ENCODE measurements at places on chromosomes 3 and 15.

GRCh38 chr3:37453393-37454389 is 279.3 kb upstream of the LRRFIP2 start:
- DNase-seq: no peak

DNA sequence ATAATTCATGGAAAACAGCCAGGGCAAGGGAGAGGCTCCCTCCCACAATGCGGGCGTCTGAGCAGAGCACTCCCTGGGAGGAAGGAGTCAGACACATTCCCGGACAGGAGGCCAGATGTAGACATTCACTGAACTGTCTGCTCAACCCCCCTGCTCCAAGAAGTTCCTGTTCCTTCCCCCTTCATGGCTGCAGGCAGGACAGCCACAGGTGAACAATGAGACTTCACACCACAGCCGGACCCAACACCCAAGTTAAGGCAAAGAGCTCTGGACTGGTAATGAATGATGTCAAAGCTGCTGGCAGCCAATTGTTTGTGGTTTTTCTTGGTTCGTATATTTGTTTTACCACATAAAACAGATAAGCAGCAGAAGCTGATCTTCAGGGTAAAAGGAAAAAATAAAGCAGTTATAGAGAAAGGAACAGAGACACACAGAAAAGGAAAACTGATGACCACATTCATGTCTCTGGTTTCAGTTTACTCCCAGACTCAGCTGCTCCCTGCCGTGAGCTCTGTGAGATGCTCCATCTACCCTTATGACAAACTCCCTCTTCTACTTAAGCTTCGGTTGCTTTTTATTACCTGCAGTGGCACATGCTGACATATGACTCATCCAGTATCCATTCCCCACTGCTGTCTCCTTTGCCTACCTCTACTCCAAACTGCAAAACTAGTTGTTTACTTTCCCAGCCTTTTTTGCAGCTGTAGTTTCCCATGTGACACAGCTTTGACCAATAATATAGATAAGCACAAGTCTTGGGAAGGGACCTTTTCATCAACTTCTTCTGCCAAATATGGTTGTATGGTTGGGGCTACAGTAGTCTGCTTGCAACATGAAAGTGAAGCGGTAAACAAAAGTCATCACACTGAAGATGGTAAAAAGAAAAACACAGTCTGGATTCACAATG is 33.1 kb downstream of the DZIP1L start:
- no peak for DNase-seq

- DNase-seq: no peak
Observed at GRCh38 chr3:112814266-112814665, 32.4 kb downstream of the CD200R1L start.

DNA sequence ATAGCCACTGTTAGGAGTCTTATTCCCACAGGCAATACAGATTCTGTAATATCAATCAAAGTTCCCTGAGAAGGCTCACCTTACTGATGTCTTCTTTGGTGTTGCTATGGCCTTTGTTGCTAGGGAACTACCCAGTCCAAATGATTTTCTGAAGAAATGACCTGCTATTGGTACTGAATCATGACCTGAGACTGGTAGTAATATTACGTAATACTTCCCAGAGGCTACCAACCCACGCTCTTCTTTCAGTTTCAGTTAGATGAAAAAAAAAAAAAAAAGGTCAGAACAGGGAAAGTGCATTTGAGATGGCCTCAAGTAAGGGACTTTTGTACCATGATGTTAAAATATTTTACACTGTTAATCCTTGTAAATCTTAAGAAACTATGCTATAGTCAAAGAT is 1092.5 kb upstream of the EPHA6 start:
- DNase-seq: no peak

DNA sequence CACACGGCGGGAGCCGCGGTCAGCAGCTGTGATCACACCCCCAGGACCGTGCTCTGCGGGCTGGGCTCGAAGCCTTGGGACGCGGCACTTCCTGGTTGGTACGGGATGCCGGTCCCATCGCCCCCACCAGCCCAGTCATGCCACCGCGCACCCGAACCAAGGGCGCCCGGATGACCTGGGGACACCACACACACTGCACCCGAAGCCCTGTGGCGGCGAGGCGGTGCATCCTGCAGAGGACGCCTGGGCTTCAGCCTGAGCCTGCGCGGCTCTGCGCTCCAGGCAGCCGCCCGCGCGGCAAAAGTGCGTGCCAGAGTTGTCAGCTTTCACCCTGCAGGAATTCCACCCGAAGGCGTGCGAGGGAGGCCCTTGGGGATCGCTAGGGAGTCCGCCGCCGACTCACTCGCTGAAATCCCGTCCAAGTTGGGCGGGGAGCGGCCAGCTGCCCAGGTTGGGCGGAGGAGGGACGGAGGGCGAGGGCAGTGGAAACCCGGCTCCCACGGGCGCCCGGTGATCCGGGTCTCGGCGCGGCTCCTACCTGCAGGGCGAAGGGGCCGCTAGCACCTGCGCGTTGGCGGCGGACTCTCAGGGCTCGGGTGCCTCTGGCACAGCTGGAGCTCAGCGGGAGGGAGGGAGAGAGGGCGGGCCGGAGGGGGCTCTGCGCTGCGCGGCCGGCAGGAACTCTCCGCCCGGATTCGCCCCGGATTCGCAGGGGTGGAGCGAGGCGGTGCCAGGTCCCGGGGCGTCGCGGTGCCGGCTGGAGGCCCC is at the start of gene PLD1:
Gene PLD1 (minus strand): TSS at position 623 of the 768 bp plus-strand sequence. CDS start 72,432 bp downstream, outside the sequence.
- DNase-seq: no peak

DNA sequence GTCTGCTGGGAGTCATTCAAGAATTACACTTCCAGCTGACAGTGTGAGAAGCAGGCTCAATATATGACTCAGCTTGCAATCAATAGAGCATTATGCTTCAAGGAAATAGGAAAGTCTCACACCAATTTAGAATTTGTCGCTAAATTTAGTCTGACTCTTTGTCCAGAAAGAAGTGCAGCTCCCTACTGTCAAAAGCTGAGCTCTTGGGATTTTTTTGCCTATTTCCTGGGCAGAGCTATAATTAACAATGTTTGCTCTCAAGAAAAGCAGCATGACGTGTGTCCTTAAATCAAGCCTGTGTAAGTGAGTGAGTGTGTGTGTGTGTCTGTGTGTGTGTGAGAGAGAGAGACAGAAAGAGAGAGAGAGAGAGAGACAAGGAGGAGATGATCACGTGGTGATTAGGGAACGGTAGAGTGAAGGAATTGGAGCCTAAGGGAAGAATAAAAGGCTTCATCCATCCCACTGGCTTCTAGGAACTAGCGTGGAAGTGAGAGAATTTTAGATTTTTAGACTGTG is 16.4 kb upstream of the SLC35G2 start:
- DNase-seq: no peak

DNA sequence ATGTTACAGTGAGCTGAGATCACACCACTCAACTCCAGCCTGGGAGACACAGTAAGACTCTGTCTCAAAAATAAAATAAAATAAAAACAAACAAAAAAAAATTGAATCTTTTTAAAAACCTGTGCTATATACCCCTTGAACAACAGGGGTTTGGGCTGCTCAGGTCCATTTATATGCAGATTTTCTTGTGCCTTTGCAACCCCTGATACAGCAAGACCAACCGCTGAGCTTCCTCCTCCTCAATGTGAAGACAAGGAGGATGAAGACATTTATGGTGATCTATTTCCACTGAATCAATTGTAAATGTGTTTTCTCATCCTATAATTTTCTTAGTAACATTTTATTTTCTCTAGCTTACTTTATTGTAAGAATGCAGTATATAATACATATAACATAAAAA is 831.0 kb upstream of the ARPP21 start:
- no peak for DNase-seq

GRCh38 chr15:64982472-64982871 is 7.2 kb downstream of the SPG21 start:
- DNase-seq: no peak

DNA sequence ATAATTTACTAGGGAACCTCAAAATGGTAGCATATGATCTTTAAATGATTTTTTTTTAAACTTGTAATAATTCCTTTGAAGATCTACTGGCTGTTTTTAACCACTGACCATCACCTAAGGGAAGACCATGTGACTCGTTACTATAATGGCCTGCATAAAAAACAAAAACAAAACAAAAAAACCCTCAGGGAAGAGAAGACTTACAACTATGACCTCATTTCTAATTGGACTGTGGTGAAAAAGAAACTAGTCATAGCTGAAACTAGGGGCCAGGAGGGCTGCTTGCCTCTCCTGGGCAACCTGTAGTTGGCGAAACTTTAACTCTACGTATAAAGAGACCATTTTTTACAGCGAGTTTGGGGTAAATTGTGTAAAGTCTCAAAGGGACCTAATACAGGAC is 23.0 kb downstream of the PAQR9 start:
- no peak for DNase-seq

- no peak for DNase-seq
Observed at GRCh38 chr3:99637016-99637367, 1.4 kb upstream of the COL8A1 start.

GRCh38 chr15:52532427-52532826 is 3.7 kb upstream of the MYO5A start:
- DNase-seq: no peak

- no peak for DNase-seq
Observed at GRCh38 chr15:32657198-32657883, 15.8 kb downstream of the SCG5 start.

DNA sequence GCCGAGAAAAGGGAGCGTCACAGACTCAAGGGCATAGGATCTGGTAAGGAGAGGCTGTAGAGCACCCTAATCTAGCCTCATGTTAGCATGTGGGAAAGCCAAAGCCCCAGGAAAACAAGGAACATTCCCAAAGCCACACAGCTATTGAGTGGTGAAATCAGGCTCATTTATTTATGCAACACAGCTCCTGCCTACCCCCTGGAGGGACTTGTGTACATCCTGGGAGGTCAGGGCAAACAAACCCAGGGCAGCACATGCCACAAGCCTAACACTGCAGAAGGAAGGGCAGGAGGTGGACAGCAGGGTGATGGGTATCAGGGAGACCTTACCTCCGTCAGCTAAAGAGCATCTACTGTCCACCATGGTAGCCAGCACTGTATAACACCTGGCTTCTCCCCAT is 283.5 kb downstream of the RPLP1 start:
- no peak for DNase-seq

DNA sequence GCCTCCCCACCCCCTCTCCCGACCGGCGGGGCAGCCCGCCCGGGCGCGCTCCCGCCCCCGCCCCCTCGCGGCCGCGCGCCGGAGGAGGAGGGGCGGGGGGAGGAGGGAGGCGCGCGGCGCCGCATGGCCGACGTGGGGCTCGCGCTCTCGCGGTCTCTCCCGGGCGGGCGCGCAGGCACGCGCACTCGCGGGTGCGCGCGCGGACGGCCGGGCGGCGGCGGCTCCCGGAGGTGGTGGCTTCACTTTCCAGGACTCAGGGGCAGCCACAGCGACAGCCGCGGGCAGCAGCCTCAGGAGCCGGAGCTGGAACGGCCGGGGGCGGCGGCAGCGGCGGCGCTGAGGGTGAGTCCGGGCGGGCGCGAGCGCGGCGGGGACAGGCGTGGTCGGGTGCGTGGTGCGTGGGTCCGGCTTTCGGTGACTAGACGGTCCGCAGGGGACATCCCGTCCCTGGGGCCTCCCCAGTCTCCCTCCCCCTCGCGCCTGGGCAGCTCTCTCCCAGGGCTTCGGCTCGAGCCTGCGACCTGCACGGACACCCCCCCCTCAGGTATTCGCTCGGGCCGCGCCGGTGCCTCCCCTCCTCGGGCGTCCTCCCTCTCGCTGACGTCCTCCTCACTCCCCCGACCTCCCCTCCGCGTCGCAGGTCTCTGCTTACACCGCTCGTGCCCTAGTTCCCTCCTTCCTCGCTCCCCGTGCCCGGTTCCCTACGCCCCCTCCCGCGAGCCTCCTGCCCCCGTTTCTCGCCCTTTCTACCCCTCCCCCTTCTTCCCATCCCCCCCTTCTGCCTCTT is at the start of gene UBE2E2:
Gene UBE2E2 (plus strand): TSS at position 407 of the 787 bp plus-strand sequence.
- DNase-seq: peak; percentile 74

DNA sequence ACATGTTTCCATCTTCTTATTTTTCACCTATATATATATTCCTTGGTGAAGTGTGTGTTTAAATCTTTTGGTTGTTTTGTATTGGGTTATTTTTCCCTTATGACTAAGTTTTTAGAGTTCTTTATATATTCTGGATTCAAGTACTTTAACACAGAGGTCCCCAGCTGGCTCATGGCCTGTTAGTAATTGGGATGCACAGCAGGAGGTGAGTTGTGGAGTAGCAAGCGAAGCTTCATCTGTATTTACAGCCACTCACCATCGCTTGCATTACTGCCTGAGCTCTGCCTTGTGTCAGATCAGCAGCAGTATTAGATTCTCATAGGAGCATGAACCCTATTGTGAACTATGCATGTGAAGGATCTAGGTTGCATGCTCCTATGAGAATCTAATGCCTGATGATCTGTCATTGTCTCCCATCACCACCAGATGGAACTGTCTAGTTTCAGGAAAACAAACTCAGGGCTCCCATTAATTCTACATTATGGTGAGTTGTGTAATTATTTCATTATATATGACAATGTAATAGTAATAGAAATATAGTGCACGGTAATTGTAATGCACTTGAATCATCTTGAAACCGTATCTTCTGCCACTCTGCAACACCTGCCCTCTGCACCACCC is 151.6 kb downstream of the RSRC1 start:
- no peak for DNase-seq

DNA sequence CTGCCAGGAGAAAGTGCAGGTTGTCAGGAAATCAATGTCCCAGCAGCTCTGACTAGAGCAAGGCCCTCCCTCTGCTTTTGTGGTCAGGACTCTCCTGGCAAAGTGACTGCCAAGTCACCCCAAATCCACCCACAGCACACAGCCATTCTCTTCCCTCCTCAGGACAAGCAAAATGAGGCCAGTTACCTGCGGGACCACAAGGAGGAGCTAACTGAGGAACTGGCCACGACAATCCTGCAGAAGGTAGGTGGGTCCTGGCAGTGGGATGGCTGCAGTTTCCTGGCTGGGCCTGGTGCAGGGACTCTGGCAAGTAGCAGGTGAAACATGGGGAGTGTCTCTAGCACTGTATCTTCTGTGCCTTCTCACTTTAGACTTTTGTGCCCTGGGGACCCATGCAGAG is 142.5 kb upstream of the EIF1B start:
- DNase-seq: no peak

GRCh38 chr15:82952158-82953081 is at the start of gene HOMER2:
Gene HOMER2, minus strand, starts transcription at chr15:82952720. Its CDS starts 185 bp downstream, at chr15:82952535.
- peak; percentile 18 for DNase-seq

DNA sequence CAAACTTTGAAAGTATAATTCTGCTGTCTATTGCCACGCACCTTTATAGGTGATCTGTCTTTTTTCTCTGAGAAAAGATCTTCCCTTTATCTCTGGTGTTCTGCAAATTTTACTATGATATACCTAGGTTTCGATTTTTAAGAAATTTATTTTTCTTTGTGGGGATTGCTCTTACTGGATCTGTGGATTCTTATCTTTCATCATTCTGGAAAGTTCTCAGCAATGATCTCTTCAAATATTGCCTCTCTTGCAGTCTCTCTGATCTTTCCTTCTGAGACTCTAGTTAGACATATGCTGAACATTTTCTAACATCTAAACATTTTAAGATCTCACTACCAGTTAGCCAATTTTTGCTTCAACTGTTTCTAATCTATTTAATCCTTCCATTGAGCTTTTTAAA is 47.0 kb upstream of the ATOSA start:
- DNase-seq: no peak

- no peak for DNase-seq
Observed at GRCh38 chr15:27573805-27574485, 525.2 kb downstream of the OCA2 start.
